Upper lobe of right lung (tissue), 1 donor: ENCODE measurements at places on chromosomes 16 and 17. TPM values are rescaled to one million over a fixed set of nuclear protein-coding genes. Genes with fewer than 3 reads are reported as not detected.
A peak's percentile ranks its signal among the peaks of the same experiment; 100 is the strongest.

DNA sequence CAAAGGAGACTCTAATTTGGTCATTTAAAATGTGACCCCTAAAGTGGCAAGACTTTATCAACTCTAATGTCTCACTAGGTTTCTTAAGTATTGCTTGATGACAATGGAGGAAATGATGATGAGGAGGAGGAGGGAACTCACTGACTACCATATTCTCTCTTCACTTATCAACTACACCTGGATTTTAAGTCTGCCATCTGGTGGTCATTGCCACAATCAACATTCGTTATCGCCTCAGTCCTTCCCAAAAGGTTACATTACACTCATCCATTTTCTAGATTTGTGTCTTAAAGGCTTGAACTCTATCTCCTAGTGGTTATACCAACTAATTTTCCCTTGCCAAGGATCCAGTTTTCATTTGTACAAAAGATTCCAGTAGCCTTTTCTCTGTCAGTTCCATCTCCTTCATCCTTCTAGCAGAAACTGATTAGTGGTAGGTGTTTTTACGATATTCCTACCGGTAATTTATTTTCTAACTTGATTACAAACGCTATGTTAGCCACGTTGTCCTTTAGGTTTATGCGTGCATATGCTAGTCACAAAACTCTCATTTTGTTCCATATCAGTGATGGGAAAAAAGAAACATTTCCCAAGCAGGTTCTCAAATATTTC, 114.6 kb upstream of the NOG start:
- no peak for DNase-seq

GRCh38 chr17:40958086-40958953, 8.4 kb downstream of the KRT39 start:
- no peak for DNase-seq

DNA sequence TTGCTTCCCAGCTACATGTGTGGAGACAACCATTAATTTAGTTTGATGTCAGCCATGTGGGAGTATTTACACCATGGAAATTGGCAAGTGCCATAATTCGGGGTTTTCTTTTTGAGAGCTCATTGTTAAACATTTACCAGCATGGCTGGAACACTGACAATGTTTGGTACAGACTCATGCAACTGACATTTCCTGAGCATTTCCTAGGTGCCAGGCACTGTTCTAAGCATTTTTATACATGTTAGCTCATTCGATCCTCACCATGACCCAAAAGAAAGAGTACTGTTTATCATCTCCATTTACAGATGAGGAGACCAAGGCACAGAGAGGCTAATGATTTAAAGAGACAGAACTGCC, 86.9 kb downstream of the FOXL1 start:
- no peak for DNase-seq

DNA sequence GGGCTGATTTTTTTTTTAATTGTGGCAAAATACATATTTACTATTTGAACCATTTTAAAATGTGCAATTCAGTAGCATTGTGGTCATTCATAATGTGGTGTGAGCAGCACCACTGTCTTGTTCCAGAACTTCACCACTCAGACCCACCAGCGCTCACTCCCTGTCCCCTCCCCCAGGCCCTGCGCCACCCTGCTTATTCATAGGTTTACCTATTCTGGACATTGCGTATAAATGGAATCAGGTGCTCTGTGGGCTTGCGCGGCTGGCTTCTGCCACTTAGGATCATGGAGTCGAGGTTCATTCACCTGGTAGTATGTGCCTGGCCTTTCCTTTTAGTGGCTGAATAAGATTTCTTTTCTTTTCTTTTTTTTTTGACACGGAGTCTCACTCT, 59.4 kb downstream of the NT5M start:
- DNase-seq = peak; percentile 38

- DNase-seq = no peak
Measured at GRCh38 chr17:38926293-38927070, 1.1 kb downstream of the LASP1NB start.

DNA sequence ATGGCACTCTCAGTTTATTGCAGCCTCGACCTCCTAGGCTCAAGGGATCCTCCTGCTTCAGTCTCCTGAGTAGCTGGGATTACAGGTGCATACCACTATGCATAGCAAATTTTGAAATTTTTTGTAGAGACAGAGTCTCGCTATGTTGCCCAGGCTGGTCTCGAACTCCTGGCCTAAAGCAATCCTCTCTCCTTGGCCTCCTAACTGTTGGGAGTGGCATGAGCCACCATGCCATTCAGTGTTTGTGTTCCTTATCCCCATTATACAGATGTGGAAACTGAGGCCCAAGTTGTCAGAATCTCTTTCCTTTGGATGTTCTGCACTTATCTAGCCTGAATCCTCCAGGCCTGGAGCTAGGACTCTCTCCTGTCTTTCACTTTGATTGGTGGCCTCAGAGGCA, 40.8 kb upstream of the NKD1 start:
- DNase-seq = no peak

GRCh38 chr16:3256866-3257465, 533 bp upstream of the MEFV start:
- no peak for DNase-seq

- DNase-seq = no peak
Measured at GRCh38 chr16:66911112-66911511, 7.6 kb downstream of the CDH16 start.

DNA sequence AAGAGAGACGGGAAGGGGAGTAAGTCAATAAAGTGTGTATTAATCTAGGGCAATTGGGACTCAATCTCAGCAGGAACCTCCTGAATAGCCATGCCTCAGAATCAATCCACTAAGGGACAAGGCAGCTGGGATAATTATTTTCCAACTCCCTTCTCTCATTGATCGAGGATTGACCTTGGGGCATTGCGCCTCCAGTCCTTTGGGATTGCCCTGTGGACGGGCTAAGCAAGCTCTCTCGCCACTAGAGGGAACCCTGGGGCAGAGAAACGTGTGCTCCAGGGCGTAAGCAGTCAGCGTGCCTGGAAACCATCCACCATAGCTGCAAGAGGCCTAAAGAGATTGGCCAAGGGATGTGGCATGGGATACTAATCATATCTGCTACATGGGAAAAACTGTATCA, 53.9 kb upstream of the ERCC4 start:
- peak; percentile 72 for DNase-seq

DNA sequence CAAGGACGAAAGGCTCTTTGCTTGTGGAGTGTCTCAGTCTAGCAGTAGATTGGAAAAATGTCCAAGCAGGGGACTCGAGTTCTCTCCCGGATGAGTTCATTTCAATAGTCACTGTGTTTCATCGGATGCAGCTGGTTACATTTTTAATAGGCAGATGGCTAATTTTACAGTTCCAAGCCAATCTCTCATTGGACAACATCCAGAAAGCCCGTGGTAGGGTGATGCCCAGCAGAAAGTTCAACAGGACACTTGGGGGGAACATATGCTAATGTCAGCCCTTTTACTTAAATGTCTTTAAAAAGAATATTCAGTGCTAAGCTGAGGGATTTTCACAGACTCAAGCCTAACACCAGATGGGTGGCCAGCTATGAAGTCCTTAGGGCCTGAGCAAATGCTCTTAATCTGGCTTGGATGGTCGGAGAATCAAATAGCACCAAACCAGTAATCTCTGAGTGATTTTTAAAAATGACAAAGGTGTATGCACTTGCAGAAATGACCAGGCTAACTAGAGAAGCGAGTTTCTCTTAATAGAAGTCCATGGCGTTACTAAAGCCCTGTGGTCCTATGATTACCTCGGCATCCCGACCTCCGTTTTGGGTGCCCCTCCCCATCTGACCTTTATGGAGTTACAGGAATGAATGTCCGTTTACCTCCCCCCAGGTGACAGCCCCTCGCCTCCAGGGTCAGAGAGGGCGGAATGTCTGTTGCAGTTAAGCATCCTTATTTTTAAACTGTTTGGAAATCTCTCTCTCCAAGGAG, 289.2 kb upstream of the SALL1 start:
- DNase-seq = no peak

- no peak for DNase-seq
Measured at GRCh38 chr17:22300731-22301352, 608.5 kb downstream of the KCNJ18 start.

- no peak for DNase-seq
Measured at GRCh38 chr17:42669977-42670788, 6.6 kb downstream of the PLEKHH3 start.

GRCh38 chr16:4548124-4548523, 8.0 kb upstream of the C16orf96 start:
- DNase-seq = no peak

GRCh38 chr16:76749780-76750375, 441.1 kb upstream of the MON1B start:
- no peak for DNase-seq

DNA sequence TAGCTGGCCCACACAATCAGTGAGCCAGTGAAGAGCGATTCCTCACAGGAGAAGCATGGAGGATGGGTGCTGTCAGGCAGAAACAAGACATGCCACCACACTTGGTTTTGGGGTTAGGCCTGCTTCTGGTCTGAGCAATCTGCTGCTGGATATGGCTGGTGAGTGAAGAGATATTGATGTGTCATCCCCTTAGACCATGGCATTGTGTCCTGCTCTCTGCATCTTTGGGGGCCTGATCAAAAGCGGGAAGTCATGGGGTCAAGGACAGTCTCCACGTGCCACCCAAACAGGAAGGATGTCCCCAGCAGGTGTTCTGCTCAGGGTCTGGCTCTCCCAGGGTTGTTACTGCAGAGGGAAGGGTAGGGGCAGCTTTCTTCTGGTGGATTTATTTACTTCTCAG, 140.7 kb downstream of the PRKCB start:
- no peak for DNase-seq

KCNJ18 gene
- not detected for total RNA-seq

ZFP90 gene
- 17.7 TPM for total RNA-seq

ST6GALNAC1 gene
- 14.1 TPM for total RNA-seq

KCNG4 gene
- total RNA-seq = not detected

DHRS7C gene
- not detected for total RNA-seq

CTU2 gene
- 21.3 TPM for total RNA-seq

TBC1D28 gene
- total RNA-seq = not detected
